Type B pancreatic cell (in vitro differentiated cells): ENCODE measurements at places on chromosomes 5 and 9. TPM values are rescaled to one million over a fixed set of nuclear protein-coding genes. Genes with fewer than 3 reads are reported as not detected.
A peak's percentile ranks its signal among the peaks of the same experiment; 100 is the strongest.

GRCh38 chr9:132002643-132003318, 76.9 kb downstream of the MED27 start:
- H3K4me3 ChIP-seq, result no peak overlapping the region
- H3K36me3 ChIP-seq, result peaks cover 5% of the 10 kb centered on the region
- no peaks in the 10 kb centered on the region for H3K27me3 ChIP-seq

The RLN1 gene
- total RNA-seq, result 0.41 and 1.9 TPM in 2 replicates

GRCh38 chr9:76803083-76803482, 38.8 kb downstream of the PCA3 start:
- no peak overlapping the region for H3K4me3 ChIP-seq
- H3K4me1 ChIP-seq, result peaks cover 18% of the 10 kb centered on the region
- H3K27me3 ChIP-seq, result peaks cover 25% of the 10 kb centered on the region
- no peak for DNase-seq

GRCh38 chr9:27054841-27055240, 49.4 kb upstream of the LRRC19 start:
- peak overlapping the region; percentile 55 for H3K27ac ChIP-seq
- H3K4me3 ChIP-seq, result no peak overlapping the region
- DNase-seq, result no peak
- H3K27me3 ChIP-seq, result no peaks in the 10 kb centered on the region
- no peaks in the 10 kb centered on the region for H3K4me1 ChIP-seq

GRCh38 chr5:34930462-34930844, 1.1 kb downstream of the DNAJC21 start:
- peaks cover 17% of the 10 kb centered on the region for H3K4me1 ChIP-seq
- no peaks in the 10 kb centered on the region for H3K27me3 ChIP-seq
- peaks cover 14% of the 10 kb centered on the region for H3K36me3 ChIP-seq
- H3K27ac ChIP-seq, result peak overlapping the region; percentile 98
- no peak for DNase-seq

The PRSS3 gene
- total RNA-seq, result 0.86 TPM in 1 of 2 replicates, not detected in the other

DNA sequence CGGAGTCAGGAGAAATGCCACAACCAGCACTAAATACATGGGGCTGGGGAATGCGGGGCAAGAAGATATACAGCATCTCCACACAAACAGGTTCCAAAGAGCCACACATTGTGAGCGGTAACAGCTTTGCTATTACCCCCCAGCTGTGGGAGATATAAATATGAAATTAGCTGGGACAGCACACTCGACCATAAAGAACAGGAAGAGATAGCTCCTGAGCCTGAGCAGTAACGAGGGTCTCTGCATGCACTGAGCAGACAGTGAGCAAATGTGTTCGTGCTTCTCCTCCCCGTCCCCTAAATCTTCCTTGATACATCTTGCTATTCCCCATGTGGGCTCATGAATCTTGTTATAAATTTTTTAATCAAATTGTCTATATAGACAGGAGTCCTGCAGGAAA, 53.1 kb downstream of the ADAMTS2 start:
- no peak overlapping the region for H3K4me3 ChIP-seq
- H3K4me1 ChIP-seq, result peaks cover 5% of the 10 kb centered on the region
- no peaks in the 10 kb centered on the region for H3K27me3 ChIP-seq
- no peak for DNase-seq
- H3K36me3 ChIP-seq, result no peaks in the 10 kb centered on the region
- no peak overlapping the region for H3K27ac ChIP-seq

DNA sequence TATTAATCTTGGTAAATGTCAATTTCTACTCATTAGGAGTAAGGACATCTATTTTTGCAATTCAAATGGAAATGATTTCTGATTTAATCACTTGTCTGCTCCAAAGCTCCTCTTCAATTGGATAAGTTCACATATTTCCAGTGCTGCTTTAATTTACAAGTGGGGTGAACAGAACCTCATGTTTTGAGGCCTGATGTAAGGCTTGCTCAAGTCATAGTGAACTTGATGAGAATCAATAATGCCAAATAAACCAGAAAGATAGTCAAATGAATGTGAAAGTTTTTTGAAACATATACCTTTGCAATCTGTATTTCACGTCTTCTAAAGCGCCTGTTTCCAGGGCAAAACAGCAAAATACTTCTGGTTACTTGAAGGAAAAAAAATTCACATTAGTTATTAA, 15.4 kb upstream of the ACOT12 start:
- no peak overlapping the region for H3K27ac ChIP-seq
- H3K4me1 ChIP-seq, result peaks cover 8% of the 10 kb centered on the region
- peaks cover 10% of the 10 kb centered on the region for H3K36me3 ChIP-seq
- no peak for DNase-seq
- H3K27me3 ChIP-seq, result no peaks in the 10 kb centered on the region

The KIAA1958 gene
- total RNA-seq, result 15.0 and 28.1 TPM in 2 replicates

DNA sequence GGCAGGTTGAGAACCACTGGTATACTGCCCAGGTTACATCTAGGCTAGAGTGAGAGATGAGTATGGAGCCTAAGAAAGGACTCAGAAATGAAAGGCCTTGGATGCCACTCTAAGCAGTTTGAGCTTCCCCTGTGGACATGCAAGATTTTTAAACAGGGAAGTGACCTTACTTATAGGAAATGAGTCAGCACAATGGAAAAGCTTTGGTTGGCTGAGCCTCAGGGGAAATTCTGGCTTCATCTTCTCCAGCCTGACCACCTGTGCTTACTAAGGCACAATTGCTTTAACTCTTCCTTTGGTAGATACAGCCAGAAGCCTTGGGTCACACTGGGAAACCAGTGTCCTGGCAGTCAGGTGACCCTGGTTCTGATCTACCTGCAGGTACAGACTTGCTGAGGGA, 380.2 kb upstream of the ZNF462 start:
- H3K27me3 ChIP-seq, result no peaks in the 10 kb centered on the region
- DNase-seq, result no peak
- no peaks in the 10 kb centered on the region for H3K36me3 ChIP-seq
- no peak overlapping the region for H3K27ac ChIP-seq

DNA sequence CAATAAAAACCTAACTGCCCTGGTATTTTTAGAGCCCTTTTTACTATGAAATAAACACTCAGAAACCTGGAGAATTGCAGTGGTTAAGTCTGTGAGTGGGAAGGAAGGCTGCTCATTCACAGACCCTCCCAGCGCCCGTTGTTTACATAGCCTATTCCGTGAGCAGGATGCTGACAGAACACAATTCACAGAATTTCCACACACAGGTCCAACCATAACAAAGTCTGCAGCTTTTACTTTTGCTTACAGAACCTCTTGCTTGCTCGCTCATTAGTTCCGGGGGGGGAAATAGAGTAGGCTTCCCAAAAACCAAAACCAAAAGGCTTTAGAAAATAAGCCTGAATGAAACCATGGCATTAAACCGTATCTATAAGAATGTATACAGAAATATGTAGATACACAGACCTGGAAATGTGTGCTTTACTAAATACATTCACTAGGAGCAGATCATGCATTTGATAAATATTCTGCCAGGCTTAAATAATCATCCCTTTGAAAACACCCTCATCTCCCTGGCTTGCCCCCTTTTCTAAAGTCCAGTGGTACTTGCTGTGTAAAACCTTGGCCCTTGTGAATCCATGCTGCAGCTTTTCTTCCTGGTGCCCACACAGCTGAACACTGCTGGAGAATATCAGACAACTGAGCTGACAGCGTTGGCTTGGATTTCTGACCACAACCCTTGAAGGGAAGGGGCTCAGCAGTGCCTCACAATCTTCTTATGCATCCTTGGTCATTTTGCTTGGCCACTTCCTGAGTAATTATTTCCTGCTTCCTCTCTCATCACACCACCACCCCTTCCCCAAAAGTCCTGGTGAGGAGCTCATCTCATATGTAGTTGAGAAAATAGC, 128.0 kb downstream of the FANCC start:
- no peak for DNase-seq
- no peaks in the 10 kb centered on the region for H3K27me3 ChIP-seq
- H3K36me3 ChIP-seq, result peaks cover 5% of the 10 kb centered on the region
- H3K4me1 ChIP-seq, result peaks cover 25% of the 10 kb centered on the region
- H3K4me3 ChIP-seq, result peak overlapping the region; percentile 16

The ABLIM3 gene
- total RNA-seq, result 7.8 and 8.0 TPM in 2 replicates

DNA sequence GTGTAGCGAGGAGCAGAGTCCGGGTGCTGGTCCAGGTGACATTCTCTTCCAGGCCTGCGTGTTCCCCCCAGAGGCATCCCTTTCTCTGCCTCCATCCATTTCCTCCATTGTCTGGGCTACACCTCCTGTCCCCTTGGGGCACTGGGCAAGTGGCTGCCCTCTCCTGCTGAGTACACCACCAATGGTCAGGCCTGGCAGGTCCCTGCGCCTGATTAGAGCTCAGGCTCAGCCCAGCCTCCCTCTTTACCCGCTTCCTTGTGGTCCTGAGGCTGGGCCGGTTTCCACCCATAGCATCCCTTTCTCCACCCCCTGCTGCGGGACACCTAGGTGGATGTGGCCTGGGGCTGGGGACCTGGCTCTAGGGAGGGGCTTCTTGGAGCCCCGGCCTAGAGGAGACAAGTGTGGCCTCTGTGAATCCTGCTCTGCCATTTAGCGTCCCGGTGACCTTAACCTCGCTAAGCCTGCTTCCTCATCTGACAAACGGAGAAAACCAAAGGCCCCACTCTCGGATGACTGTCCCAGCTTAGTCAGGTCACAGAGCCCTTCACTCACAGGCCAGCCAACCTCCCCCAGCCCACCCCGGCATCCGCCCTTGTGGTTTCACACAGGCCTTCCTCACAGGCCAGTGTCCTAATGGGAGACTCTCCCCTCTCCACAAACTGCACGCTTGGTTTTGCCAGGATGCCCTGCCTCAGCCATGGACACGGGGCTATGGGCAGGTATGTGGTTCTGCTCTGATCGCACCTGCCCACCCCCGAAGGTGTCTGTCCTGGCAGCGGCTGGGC, 12.9 kb downstream of the DOLPP1 start:
- DNase-seq, result no peak
- no peak overlapping the region for H3K4me3 ChIP-seq
- H3K36me3 ChIP-seq, result no peaks in the 10 kb centered on the region

- peaks cover 14% of the 10 kb centered on the region for H3K36me3 ChIP-seq
- H3K4me3 ChIP-seq, result no peak overlapping the region
- peaks cover 16% of the 10 kb centered on the region for H3K4me1 ChIP-seq
- no peak for DNase-seq
- no peaks in the 10 kb centered on the region for H3K27me3 ChIP-seq
Measured at GRCh38 chr5:131381021-131381420, 117.2 kb downstream of the CDC42SE2 start.

DNA sequence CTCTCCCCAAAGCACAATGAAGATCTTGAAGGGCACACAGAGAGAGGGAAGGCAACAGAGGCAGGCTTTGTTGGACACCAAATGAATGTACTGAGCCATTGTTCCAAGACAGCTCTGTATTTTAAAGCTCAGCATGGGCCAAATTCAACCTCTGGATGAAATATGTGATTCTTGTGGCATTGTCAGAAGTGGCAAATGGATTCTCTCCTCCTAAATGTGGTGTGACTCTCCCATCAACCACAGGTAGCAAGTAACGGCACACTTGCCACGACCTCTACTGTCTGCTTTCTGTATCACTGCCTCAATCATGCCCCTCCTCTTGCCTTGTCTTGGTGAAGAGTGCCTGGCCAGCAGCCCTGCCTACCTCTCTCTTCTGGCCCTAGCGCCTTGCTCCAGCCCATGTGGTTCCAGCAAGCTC, 6.1 kb upstream of the MOB3B start:
- no peak for DNase-seq
- no peak overlapping the region for H3K4me3 ChIP-seq
- no peak overlapping the region for H3K27ac ChIP-seq
- no peaks in the 10 kb centered on the region for H3K27me3 ChIP-seq
- H3K4me1 ChIP-seq, result peaks cover 52% of the 10 kb centered on the region
